ENCODE measurements at places on chromosomes 2 and 18.

DNA sequence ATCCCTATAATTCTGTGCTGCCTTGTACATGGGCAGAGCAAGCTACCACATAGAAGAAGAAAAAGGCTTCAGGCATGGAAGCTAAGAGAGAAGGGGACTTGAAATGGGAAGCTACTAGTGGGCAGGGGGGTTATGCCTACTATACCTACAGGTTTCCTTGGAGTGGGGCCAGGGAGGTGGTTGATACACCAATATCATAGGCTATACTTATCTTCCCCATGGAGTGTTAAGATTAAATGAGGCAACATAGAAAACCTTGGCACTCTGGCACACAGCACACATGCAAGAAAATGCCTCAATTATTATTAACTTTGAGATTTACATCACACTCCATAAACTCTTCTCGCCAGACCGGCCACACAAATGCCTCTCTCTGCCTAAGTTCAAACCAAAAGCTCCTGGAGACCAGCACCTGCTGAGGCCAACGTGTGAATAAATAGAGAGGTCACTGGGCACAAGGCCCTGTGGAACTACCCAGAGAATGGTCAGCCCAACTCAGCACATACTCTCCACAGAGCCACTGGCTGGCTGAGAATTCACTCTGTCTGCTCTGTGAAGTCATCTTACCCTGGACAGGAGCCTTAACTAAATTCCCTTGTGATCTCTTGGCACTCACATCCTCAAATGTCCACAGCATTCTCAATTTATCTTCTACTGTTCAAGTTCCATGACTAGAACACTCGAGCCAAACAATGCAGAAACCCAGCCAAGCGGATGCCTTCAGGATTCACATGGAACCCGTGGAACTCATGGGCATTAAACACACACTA, 498.7 kb downstream of the BCL11A start:
- DNase-seq, result no peak

GRCh38 chr18:63539904-63540510, 2.2 kb upstream of the SERPINB12 start:
- no peak for DNase-seq

GRCh38 chr2:39399570-39399969, 37.5 kb downstream of the MAP4K3 start:
- DNase-seq, result no peak

DNA sequence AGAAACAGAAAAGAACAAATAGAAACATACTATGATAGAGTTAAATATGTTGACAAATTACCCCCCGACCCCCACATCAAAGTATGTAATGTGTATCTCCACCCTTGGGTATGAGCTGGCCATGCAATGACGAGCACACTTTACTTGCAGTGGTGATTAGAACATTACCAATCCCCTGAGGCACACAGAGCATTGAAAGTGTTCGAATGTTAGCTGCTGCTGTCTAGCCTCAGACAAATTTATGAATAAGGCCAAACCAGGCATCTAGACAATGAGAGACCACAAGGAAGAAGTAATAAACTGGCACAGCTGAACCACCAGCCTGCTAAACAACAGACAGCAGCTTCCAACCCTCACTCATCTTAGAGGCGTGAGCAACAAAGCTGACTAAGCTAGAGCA, 380.5 kb downstream of the DSEL start:
- DNase-seq, result no peak

DNA sequence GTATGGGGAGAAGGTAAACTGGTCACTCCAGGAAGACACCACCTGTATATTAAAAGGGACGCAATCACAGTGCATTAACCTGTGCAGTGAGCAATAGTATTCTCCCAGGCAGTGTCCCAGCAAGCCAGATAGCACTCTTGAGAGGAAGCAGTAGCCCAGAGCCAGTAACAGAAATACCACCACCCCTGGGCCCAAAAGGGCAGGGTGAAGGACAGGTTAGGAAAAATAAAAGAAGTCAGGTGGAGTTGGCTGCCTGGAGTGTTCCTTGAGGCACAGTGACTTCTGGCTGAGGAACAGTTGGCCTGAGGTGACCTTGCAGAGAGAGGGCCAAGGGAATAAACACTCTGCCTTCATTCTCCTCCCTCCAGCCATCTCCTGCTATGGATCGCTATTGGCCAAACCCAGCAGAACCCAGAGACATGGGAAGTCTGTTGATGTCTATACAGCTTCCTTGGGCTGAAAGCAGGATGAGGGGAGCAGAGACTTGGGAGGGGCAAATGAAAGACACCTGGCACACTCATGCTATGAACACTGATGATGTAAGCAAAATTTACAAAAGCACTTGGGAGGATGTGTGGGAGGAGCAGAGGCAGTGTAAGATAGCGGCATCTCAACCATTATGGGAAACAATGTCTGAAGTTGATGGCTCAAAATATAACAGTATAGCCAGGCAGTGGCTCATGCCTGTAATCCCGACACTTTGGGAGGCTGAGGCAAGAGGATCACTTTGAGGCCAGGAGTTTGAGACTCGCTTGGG, 7.5 kb downstream of the C18orf32 start:
- DNase-seq, result no peak

GRCh38 chr2:202643012-202643858, 8.5 kb downstream of the FAM117B start:
- DNase-seq, result peak; percentile 39

- DNase-seq, result no peak
Observed at GRCh38 chr2:180706694-180707093, 273.7 kb upstream of the UBE2E3 start.

Data from CD4-positive, alpha-beta T cell treated with Interleukin-17A for 4 hours (primary cell).